ENCODE measurements at places on chromosomes 5 and 9. TPM values are rescaled to one million over a fixed set of nuclear protein-coding genes. Genes with fewer than 3 reads are reported as not detected.

NR5A1 gene
- not detected for total RNA-seq

ANKRD34B gene
- total RNA-seq: not detected

FOXI1 gene
- not detected for total RNA-seq

TNFSF15 gene
- total RNA-seq: 2.3 TPM

FOXD4L6 gene
- not detected for total RNA-seq

PRPF4 gene
- total RNA-seq: 21.4 TPM

MACIR gene
- 2.6 TPM for total RNA-seq

PCDHB12 gene
- total RNA-seq: 10.2 TPM

Measured in sigmoid colon (tissue), 7 donors.